ENCODE measurements at places on chromosomes 1 and 21. TPM values are rescaled to one million over a fixed set of nuclear protein-coding genes. Genes with fewer than 3 reads are reported as not detected.

The GUCA2B gene
- total RNA-seq, result not detected

The MOV10 gene
- total RNA-seq, result 54.9 TPM

DNA sequence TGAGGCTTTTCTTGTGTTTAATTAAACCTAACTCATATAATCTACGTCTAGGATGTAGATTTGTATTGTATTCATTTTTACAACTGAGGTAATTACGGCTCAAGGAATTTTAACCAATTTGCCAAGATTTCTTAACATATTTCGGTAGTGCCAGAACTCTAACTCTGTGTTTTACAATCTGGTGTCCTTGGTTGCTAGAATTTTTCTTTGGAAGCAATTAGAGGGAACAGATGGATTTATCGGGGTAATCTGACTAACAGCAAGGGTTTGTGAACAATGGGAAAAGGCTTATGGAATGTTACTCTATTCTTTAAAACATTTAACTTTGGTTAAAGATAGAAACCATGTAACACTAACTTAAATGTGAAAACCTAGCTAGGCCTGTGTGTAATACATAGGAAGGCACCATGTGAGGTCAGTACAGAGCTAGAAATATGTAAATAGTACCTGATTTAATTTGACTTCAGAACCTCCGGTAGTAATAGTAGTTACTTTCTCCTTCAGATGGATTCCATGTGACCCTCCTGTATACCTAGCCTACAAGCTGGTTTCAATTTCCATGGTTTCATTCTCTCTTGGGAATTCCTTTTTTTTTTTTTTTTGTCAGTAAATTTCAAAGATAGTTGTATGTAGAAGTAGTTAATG lies 1.2 kb downstream of the MTF2 start:
- peak; percentile 73 for DNase-seq

DNA sequence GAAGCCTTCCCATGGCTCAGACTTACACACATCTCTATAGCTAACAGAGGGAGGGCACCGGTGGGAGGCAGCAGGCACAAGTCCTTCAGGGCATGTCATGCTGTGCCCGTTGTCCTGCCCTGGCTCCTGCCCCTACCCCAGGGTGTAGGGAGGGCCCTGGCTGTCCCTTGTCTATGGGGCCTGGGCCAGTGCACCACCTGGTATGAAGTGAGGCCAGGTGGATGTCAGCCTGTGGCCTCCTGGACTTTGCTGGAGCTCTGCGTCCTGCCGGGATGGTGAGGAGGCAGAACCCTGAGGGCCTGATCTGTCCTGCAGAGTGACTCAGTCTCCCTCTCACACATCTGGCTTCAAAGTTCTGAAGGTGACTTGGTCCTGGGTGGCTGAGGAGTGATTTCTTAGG lies 47.3 kb upstream of the GPR37L1 start:
- DNase-seq, result no peak

DNA sequence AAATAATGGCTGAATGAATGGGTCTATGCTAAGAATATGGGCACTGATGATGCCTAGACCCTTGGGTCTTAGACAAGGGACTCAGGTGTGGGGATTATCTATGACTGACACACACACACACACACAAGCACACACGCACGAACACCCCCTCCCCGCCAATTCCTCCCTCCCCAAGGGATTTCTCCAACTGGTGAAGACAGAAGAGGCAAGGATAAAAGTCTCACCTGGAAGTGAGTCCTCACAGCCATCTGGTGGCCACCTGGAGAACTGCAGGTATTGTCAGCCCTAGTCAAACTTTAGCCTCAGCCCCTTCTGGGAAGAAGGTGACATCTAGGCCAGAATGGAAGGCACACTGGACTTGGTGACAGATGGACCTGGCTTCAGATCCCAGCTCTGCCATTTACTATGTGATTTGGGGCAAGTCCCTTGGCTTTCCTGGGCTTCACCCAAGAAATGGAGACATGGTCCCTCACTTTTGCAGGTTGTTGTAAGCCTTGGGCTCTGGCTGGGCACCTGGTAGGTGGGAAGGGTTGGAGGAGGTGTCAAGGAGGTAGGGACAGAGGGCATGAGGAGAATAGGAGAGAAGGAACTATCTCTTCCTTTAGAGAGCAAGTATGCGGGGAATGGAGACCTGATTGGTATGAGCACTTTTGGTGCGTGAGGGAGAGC lies 4.0 kb upstream of the GPR3 start:
- peak; percentile 79 for DNase-seq

The OPRD1 gene
- not detected for total RNA-seq

The VANGL2 gene
- 0.26 TPM for total RNA-seq

- no peak for DNase-seq
Measured at GRCh38 chr1:95832370-95832769, 598.4 kb downstream of the RWDD3 start.

GRCh38 chr1:183180634-183181056 lies 5.4 kb upstream of the LAMC2 start:
- DNase-seq, result peak; percentile 87

DNA sequence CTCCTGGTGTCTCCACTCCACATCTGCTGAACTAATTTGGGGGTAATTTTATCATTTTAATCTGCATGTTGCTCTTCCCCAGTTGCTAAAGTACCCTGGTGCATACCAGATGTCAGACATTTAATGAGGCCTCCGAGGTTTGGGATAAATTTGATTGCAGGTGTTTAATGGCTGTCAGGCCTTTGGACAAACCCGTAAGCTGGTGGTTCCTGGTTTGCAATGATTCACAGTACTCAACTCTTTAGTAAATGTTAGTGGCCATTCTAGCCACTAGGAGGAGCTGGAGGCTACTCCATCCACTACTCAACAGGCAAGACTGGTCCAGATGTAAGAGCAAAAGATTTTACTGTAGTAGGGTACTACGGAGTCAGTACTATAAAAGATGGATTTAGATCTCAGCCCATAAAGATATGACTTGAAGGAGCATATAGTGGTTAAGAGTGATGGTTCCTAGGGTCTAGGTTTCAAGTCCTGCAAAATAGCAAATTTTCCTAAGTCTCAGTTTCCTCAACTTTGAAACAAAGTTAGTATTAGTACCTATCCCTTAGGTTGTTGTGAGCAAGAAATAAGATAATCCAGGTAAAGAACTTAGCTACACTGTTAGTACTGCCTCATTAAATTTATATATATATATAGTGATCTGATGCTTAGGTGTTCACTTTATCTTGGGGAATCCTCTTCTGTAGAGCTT lies 132.8 kb downstream of the SNX7 start:
- DNase-seq, result peak; percentile 79

DNA sequence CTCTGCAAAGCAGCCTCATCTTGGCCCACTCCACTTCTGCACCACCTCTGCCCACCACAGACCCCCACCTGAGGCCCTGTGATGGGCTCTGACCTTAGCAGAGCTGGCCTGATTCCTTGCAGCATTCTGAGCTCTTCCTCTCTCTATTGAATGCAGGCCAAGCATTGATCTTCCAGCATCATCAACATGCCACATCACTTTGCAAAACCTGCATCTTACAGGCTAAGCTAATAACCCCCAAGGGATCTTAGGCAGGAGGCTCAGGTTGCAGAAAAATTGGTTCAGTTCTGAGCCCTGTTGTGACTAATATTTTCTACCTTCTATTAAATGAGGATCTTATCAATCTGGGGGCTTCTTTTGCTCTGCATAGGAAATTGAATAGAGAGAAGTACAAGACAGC lies 78.7 kb downstream of the ATP1A1 start:
- DNase-seq, result no peak

- no peak for DNase-seq
Measured at GRCh38 chr1:180946056-180946455, 33.4 kb downstream of the KIAA1614 start.

The SMIM1 gene
- 1.2 TPM for total RNA-seq

DNA sequence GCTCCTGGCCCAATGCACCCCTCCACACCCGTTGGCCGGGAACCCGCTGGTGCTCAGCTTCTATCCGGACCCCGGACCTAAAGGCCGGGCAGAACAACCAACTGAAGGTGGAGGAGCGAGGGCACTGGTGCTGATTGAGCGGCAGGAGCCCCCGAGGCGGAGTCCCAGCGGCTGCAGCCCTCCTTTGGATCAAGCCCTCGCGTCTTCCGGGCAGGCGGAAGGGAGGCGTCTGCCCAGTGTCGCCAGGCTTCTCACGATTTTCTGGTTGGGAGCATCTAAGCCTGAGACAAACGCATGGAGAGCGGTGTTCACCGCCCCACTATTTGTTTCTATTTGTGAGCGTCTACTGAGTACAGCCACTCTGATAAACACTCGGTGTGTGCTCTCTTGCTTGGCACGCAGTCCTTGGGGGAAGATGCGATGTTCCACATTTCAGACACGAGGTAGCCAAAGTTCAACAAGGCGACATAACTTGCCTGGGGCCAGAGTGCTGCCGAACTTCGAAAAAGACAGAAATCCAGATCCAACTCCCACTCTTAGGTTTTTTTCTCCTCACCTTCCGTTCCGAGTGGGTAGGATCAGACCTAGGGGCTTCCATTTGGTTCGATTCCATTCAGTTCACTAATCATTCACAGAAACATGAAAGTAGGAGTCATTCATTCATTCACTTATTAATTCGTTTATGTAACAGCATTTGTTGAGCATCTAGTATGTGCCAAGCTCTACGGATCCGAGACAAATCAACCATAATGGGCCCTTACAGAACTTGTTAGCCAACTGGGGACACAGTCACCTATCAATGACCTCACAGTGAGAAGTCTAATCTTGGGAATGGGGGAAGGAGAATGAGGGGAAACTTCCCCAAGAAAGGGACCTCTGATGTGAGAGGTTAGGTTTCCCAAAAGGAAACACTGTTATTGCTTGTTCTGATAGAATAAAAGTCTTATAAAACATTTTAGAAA lies 4.9 kb upstream of the DMRTA2 start:
- no peak for DNase-seq

DNA sequence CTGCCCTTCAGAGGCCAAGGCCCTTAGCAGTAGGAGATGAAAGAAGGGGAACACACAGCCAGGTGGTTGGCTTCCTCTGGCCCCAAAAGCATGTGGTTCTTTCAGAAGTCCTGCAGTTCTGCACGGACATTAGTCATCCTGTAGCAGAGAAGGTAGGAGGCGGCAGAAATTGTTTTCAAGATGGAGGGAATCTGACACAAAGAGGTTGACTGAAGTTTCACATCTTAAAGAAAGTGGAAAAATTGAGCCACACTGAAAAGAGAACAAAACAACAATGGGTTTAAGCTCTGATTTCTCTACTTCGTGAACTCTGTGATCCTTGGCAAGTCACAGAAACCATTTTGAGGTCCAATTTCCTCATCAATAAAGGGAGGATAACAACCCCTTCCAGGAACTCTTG lies 125.3 kb upstream of the DNAH14 start:
- no peak for DNase-seq

GRCh38 chr21:35236090-35236489 lies 187.0 kb upstream of the RUNX1 start:
- DNase-seq, result no peak

- DNase-seq, result no peak
Measured at GRCh38 chr1:159594625-159595405, 7.2 kb downstream of the APCS start.

DNA sequence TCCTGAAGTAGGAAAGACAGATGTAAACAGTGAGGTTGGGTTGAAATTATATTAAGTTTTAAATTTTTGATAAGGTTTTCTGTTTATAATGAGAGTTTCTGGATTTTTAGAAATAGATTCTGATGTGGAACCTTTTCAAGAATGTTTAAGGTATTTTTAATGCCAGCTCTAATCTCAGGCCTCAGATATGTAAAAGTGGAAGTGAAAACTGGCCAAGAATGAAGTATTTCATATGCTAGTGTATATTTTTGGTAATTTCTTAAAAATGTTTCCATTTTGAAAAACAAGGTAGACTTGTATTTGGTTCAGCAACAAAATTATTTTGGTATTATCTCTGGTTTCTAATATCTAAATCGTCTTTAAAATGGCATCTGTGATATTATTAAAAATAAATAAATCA lies 14.4 kb downstream of the IFNAR1 start:
- no peak for DNase-seq

DNA sequence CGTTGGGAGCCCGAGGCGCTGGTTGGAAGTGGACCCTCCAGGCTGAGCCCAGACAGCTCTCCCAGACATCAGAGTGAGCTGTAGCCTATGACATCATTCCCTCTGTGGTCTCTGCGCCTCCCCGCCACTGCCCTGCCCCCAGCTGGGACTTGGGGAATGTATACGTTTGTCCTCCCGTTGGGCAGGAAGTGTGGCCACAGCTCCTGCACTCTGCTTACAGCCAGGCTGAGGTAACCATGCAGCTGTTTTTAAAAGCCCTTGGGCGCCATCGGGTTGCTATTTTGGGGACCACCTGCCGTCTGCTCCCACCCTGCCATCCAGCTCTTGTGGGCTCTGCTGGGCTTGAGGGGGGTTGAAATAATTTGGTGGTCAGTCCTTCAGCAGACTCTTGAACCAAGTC lies 7.8 kb downstream of the VASH2 start:
- DNase-seq, result no peak

DNA sequence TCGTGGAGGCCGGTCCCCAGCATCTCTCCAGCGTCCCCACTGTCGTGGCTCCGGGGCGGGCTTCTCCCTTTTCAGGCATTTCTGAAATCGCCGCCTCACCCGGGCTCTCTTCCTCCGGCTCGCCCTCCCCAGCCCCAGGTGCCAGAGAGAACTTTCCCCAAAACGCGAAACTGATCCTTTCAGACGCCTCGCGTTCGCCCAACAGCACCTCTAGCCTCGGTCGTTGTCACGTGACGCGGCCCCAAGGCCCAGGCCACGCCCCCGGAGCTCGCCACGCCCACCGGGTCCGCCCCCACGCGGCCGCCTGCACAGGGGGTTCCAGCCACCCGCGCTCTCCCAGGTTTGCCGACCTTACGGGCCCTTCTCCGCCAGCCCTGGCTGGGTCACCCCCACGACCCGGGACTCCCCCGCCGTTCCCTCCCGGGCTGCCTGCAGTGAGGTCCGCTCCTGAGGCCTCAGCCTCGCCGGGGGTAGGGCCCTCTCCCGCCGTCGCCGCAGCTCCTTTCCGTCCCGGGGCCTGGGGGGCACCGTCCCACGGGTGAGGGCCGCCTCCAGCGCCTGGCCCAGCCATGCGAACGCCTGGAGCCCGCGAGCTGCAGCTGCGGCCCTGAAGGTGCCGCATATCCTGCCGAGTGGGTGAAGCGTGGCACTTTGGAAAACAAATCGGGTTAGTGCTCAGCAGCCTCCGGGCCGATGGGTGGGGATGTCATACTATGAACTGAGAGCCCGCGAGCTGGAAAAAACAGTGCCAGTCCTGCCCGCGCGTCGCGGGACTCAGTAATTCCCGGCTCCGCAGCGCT lies 21.0 kb downstream of the H3-3A start:
- peak; percentile 97 for DNase-seq

GRCh38 chr1:37309574-37309973 lies 164.8 kb upstream of the ZC3H12A start:
- no peak for DNase-seq

- no peak for DNase-seq
Measured at GRCh38 chr1:44016041-44016889, 15.0 kb downstream of the SLC6A9 start.

GRCh38 chr1:216015116-216015515 lies 408.1 kb downstream of the USH2A start:
- DNase-seq, result no peak
